ENCODE measurements at places on chromosomes 5 and 9. TPM values are rescaled to one million over a fixed set of nuclear protein-coding genes. Genes with fewer than 3 reads are reported as not detected.

- no peak for DNase-seq
Observed at GRCh38 chr9:14236591-14236990, 77.3 kb downstream of the NFIB start.

DNA sequence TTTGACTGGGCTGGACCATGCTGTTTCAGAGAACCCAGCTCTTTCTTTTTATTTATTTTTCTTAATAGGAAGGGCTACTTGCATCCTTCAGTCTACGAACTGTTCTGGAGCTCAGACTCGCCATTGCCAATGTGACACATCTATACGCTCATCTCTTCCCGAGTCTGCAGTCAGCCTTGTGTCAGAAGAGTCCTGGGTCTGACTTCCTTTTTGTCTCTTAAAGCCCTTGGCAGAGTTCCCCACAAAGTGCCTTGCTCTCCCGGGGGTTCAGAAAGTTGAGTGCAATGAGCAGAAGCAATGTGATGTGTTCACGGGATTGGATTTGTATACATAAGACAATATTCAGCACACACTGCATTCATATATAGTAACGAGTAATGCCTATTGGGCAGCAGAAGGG is 140.4 kb downstream of the ATPSCKMT start:
- no peak for DNase-seq

DNA sequence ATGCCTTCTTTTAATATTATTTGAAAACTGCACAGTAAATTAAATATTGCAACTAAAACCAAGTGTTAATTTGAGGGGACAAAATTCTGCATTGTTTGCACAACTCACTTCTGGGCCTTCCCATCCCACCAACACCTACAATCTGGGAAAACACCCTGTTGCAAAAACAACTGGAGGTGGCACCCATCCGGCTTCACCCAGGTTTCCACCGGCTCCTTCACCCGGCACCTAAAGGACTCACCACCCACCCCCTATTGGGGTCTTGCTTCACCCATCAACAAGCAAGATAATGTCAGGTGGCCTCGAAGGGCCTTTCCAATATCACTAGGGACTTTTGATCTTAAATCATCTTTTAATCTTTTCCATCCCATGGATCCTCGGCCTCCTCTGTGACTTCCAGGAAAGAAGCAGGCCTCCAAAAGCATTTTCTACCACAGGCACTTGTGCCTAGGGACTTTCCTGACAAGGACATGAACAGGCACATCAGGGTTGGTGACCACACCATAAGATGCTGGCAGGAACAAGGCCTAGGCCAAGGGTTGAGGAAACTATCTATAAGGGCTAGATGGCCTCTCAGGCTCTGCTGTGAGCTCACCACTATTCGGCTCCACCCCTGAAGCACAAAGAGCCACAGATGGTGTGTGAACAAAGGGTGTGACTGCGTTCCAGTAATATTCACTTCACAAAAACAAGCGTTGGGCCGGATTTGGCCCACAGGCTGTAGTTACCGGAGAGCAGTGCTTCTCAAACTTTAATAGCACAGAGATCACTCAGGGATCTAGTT is 205.1 kb downstream of the AUH start:
- no peak for DNase-seq

DNA sequence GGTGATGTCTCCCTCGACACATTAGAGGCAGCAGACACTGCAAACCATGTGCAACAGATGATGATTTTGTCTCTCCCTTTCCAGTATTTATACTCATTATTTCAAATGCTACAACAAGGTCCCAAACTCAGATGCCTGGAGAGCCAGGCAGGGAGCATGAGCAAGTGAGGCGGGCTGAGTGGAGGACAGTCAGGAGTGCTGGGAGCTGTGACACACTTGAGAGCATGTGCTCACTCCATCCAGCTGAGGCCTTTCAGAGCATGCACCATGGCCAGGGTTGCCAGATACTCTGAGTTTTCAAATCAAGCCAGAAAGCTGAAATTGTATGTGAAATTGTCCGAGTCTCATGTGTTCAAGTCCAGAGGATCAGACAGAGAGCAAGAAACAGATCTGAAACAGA is 55.8 kb upstream of the SLC2A8 start:
- DNase-seq, result no peak

DNA sequence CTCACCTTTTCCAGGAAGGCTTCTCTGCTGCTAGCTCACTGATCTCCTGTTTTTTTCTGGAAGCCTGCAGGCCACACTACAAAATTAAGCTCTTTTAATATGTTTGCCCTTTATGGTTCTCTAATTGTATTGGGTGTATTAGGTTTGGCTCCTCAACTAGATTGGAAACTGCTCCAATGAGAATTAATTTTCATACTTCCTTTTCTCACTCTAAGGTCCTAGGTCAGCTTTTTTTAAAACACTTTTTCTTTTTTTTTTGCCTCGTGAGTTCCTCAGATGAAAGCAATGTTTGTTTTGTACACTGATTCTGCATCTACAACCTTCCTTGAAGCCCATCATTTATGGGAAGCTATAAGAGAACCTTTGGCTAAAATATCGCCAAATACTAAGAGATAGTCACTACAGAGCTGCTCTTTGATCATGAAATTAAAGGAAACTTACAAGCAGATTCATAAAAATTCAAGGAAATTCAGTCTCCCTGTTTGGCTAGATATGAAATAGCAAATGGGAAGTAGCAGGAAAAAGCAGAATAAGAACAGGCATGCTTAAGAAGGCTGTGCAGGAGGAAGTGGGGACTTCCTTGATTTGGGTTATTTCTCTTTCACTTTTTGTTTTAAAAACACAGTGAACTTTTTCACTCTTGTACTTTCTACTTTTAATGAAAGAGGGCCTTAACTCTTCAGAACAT is 55.2 kb upstream of the FYB1 start:
- no peak for DNase-seq

GRCh38 chr9:116791326-116791725 is 104.2 kb downstream of the TRIM32 start:
- DNase-seq, result no peak

DNA sequence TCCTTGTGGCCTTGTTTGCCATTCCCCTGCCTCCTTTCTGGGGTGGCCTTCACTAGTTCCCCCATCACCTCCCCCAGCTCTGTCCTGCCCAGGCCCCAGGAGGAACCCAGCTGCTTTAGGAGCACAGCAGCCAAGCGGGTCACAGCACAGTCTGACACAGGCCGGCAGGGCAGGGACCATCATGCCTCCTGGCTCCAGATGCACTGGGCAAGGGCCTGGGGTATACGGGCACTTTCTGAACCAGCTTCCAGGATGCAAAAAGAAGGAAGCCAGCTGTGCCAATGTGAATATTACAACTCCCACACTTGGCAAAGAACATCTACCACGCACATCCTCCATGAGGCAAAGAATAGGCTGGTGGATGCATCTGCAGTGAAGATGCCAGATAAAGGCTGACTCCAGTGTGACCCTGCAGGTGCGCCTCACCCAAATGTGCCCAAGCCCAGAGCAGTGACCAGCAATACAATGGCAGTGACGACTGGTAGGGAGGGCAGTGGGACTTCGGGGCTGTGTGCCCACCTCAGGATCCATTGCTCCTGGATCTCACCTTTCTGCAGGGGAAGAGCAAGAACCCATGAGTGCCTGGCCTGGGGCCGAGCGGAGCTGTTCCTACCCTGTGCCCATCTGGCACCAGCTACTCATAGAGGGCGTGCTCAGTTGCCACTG is 6.3 kb upstream of the IL3 start:
- no peak for DNase-seq

- no peak for DNase-seq
Observed at GRCh38 chr5:161261668-161262323, 284.7 kb downstream of the GABRB2 start.

DNA sequence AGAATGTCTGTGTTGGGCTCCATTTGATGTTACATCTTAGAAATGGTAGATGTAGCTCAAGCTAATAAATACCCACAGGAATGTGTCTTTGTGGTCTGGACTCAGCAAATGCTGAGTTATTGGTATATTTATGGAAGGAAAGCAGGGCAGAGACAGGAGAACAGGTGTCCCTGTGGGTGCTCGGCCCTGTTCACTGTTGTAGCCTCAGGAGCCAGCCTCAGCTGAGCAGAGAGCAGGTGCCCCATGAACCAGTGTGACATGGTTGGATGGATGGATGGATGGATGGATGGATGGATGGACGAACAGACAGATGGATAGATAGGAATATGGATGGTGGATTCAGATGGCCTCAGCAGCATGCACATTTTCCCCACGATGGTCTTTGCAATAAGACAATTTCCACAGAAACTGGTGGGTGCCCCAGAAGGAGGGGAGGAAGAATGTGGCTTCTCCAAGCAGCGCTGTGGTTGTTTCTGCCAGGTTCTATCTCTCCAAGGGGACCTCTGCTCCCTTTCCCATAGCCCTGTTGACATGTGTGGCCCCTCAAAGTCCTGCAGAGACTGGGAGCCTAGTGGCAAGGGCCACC is 8.2 kb upstream of the IRF1 start:
- no peak for DNase-seq

DNA sequence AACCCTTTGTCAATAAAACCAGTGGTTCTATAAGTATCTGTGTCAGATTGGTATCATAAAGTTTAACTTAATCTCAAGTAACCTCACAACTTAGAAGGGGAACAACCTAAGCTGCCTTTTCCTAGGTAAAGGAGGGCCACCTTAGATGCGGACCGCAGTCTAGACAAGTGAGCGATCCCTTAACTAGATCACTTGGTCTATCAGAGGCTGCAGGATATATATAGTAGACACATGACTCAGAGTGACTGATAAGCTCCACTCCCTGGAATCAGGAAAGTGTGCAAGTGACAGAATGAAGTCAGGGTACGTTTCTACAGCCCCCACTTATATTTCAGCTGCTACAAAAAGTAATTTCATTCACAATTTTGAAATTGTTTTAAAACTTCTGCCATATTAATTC is 7.4 kb downstream of the REEP5 start:
- no peak for DNase-seq

DNA sequence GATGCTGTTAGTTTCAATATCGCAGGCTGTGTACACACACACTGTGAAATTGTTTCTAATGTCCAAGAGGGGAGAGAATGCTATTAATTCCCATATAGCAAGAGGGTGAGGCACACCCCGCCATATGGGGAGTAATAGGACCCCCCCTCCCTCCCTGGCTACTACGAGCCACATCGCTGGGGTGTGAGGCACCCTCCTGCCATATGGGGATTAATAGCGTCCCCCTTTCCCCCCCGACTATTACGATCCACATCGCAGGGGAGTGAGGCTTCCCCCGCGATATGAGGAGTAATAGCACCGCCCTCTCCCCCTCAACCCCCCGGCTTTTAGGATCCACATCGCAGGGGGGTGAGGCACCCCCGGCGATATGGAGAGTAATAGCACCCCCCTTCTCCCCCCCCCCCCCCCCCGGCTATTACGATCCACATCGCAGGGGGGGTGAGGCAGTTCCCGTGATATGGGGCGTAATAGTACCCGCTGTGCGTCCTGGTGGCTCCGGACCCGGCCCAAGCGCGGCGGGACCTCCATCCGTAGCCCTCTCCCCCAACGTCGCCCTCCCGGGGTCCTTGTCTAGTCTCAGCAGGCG is 494 bp upstream of the STK32A start:
- no peak for DNase-seq

DNA sequence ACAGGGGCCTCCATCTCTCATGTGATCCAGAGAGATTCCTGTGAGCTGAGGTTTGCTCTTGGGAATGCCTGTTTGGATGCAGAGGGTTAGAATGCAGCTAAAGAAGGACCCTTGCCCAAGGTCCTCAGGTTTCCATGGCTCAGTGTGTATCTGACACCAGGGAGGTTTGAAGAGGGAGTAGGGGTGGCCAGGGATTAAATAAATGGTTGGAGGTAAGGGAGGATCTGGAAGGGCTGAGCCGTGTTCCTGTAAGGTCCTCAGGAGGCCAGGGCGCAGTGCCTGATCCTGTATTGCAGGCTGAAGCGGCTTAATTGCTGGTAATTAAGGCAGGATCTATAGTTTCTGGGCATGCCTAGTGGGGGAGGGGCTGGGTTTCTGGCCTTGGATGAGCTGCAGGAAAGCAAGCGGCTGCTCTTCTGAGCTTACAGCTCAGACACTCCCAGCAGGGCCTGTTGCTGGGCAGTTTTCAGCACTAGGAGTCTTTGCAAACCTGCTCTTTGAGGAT is 41.5 kb upstream of the MAP1B start:
- no peak for DNase-seq

GRCh38 chr9:73720601-73721000 is 568.9 kb downstream of the ANXA1 start:
- no peak for DNase-seq

- no peak for DNase-seq
Observed at GRCh38 chr5:7250611-7251010, 145.3 kb upstream of the ADCY2 start.

- DNase-seq, result no peak
Observed at GRCh38 chr9:92188969-92189781, 74.0 kb upstream of the SPTLC1 start.

GRCh38 chr5:462051-462481 is 19.1 kb downstream of the EXOC3 start:
- DNase-seq, result no peak

Gene OR2K2
- not detected for total RNA-seq

Gene PCDHB11
- total RNA-seq, result not detected

Gene GCNT4
- 1.3 TPM for total RNA-seq

Gene KCNT1
- total RNA-seq, result not detected

Gene IFNA2
- total RNA-seq, result not detected

Gene FAM114A2
- 21.7 TPM for total RNA-seq

Gene INSL4
- total RNA-seq, result 0.14 TPM

Gene NUP155
- total RNA-seq, result 77.9 TPM

Gene UBE2QL1
- total RNA-seq, result not detected

Gene TMEM250
- total RNA-seq, result 46.3 TPM

Gene C8G
- 1.4 TPM for total RNA-seq

Data from activated T-cell treated with anti-CD3 and anti-CD28 coated beads, Interleukin-2, amount 50 U/mL, for 4 hours (primary cell).